ENCODE measurements at places on chromosomes 5 and 9.

DNA sequence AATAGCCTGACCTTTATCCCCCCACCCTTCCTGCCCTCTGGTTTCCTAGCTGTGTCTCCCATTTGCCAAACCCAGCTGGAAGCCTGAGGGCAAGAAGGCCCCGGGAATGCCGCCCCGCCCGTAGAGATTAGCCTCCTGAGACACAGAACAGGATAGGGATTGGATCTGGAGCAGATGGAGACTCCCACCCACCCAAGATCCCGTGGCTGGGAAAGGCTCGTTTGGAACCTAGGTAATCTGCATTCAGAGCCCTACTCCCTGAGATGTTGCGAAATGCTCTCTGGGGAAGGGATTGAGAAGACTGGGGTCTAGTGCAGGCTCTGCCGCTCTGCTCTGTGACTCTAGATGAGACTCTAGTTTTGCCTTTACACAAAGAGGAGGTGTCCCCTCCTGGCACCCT, 10.9 kb downstream of the AQP3 start:
- DNase-seq, result no peak

DNA sequence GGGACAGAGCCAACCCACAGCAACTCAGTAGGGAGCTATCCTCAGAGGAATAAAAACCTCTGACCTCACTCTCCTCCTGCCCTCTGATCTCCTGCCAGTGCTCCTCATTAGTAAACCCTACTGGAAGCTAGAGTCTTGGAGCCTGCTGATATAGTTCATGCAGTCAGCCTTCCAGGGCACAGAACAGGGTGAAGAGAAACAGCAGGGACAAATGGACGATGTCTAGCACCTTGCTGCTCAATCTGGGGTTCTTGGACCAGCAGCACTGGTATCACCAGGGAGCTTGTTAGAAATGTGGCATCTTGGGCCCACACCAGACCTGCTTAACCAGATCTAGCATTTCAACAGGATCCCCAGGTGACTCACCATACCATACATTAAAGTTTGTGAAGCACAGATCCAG, 5.5 kb upstream of the GALNT12 start:
- DNase-seq, result no peak

DNA sequence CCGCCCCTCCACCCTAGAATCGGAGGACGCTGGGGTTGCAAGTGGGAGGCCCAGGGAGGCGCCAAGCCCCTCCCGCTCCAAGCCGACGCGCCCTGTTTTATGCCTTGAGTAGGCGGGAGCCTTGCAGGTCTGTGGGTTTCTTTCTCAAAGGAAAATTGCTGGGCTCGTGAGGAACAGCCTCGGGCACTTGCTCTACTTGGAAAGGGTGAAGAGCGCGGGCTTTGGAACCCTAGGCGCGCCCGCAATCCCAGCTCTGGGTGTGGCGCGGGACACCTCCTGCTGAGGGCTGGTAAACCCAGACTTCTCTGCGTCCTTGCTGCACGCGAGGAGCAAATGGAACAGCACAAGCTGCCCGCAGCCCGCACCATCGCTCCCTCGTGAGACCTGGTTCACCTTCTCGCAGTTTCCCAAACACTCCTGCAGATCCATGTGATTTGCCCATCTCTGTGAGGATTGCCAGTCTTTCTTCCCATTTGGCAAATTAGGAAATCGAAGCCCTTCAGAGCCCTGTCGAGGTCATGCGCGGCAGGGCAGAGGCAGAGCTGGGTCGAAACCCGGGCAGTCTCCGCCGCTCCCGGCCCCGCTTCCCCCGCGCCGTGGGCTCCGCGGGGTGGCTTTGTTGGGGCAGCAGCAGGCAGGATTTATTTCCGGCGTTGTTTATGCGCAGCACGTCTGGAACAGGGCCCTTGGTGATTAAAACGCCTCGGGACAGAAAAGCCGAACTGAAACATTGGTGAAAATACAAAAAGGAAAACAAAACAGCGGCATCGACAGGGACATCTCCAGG, 98.4 kb upstream of the CPLX2 start:
- DNase-seq, result no peak

- DNase-seq, result no peak
Observed at GRCh38 chr5:54551926-54552325, 34.4 kb downstream of the SNX18 start.

DNA sequence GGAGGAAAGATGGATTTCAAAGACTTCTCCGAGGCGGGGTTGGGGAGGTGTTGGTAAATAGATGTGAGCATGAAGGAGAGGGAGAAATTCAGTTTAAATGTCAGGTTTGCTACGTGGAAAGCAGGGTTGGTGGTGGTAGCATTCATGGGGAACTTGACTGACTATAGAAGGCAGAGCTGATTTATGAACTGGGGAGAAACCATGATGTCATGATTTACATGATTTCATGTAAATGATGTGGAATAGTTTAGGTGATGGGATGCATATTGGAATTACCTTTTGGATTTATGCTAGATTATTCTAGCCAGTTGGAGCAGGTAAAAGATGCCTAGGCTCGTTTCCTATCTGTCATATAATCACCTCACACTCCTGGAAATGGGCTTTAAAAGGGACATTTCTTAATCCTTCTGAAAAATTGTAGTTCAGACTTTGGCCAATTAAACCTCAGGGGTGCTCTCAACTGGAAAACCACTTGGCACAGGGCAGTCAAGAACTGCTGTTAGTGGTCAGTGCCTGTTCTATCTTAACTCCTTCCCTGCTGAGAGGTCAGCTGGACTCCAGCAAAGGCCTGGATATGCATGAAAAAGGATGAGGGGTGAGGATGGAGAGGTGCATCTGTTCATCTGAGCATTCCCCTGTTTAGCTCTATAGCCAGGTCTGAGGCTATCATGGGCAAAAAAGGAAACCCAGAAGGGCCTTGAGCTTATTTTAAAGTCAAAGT, 50.1 kb upstream of the BASP1 start:
- DNase-seq, result no peak

DNA sequence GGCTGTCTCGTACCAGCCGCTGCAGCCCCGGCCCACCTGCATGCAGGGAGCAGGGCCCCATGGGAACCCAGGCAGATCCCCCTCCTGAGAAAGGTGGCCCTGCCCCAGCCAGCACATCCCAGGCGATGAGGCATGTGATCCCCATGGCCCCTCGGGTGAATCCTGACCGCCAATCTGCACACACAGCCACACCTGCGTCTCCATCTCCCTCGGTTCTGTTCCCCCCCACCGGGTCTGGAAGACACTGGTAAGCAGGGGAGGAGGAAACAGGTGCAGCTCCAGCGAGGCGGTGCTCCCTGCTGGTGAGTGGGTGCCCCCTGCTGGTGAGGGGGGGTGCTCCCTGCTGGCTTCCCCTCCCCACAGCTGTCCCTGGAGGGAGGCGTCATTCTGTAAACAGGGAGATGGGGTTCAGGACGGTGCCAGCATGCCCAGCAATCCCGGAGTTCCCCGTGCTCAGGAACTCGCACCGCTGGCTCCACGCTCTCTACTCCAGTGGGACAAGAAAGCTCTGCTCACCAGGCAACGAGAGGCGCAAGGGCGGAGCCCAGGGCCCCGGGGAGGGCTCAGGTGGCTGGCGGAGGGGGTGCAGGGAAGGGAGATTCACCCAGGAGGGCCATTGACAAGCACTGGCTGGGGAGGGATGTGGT, 28.4 kb upstream of the SLC12A7 start:
- peak; percentile 75 for DNase-seq

- DNase-seq, result no peak
Observed at GRCh38 chr9:105244734-105245028, 230 bp downstream of the SLC44A1 start.

DNA sequence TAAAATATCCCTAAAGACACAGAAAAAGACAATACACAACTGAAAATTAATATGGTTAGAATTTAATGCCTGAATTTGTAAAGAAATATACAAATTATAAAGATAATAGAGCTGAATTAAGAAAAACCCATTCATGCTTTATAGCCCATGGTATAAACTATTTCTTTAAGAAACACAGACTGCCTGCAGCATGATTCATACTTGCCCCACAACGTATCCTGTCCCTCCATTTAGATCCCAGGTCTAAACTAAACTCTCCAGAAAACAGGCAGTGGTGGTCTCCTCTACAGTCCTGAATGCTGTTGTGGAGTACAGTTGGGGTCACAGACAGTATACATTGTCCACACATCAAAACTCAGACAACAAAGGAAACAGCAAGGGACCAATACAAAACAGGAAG, 24.8 kb downstream of the IL6ST start:
- no peak for DNase-seq
